CD4-positive, alpha-beta T cell (primary cell): ENCODE measurements at places on chromosomes 7 and 10. TPM values are rescaled to one million over a fixed set of nuclear protein-coding genes. Genes with fewer than 3 reads are reported as not detected.

DNA sequence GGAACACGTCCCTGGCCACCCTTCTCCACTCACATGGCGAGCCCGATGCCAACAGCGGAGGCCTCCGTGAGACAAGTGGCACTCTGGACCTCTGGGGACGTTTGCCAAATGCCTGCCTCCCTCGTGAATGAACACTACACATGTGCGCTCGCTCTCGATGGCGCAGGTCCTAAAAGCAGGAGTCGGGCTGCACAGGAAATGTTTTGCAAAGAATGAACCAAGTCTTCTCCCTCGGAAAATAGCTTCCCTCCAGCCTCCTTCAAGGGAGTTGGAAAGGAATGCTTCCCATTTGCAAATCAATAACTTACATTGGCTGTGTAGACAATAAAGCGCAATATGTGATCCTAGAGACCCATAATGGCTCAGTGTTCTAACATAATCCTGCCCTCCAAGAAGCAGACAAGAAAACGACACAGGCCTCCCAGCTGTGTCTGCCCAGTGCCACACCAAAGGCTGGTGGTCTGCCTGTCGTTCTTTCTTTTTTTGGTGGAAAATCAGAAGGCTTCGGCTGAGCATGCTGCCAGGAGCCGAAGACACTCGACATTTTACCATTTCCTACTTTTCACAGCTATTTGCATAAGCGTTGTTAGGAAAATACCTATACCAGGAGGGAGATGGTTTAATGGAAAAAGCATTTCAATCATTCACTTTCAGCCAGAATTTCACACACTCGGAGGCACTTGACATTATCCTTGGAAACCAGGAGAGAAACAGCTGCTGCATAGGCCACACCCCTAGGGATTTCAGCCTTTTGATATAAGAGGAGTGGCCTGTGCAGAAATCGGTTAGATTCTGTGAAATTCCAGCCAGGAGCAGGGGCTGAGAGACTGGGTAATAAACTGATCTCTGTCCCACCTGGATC lies 38.4 kb downstream of the ATXN7L1 start:
- no peak for DNase-seq
- no peaks in the 10 kb centered on the region for H3K36me3 ChIP-seq
- H3K4me1 ChIP-seq = peaks cover 15% of the 10 kb centered on the region
- no peaks in the 10 kb centered on the region for H3K27me3 ChIP-seq

GRCh38 chr7:33072471-33072870 lies 9.9 kb upstream of the NT5C3A start:
- H3K4me3 ChIP-seq = no peak overlapping the region
- H3K4me1 ChIP-seq = peaks cover 9% of the 10 kb centered on the region
- no peaks in the 10 kb centered on the region for H3K36me3 ChIP-seq
- no peak overlapping the region for H3K27ac ChIP-seq
- no peak for DNase-seq

GRCh38 chr7:101978683-101979082 lies 161.3 kb downstream of the CUX1 start:
- DNase-seq = no peak
- no peak overlapping the region for H3K4me3 ChIP-seq
- no peaks in the 10 kb centered on the region for H3K36me3 ChIP-seq
- H3K27me3 ChIP-seq = no peaks in the 10 kb centered on the region

DNA sequence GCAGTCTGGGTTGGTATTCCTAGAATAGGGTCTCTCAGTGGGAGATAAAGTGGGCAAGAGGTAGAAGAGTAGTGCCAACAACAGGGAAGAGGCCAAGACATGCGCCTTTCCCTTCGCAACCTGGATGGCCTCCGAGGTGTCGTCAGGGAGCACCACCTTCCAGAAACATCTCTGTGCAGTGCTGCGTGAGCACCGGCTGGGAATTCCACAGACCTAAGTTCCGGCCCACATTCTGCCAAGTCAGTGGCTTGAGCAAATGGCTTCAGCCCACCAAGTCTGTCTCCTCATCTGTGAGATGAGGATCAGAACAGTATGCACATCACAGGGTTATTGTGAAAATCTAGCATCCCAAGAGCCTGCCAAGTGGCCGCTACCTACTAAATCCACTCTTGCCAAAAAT lies 40.6 kb downstream of the CCDC3 start:
- H3K36me3 ChIP-seq = no peaks in the 10 kb centered on the region
- no peak overlapping the region for H3K27ac ChIP-seq
- peaks cover 6% of the 10 kb centered on the region for H3K27me3 ChIP-seq
- H3K4me1 ChIP-seq = no peaks in the 10 kb centered on the region
- H3K4me3 ChIP-seq = no peak overlapping the region
- DNase-seq = no peak

- DNase-seq = no peak
- H3K27ac ChIP-seq = no peak overlapping the region
- no peak overlapping the region for H3K4me3 ChIP-seq
- peaks cover 3% of the 10 kb centered on the region for H3K27me3 ChIP-seq
These were observed 3.0 kb downstream of the BTBD16 start for GRCh38 chr10:122273966-122274545.

The ZNF425 gene
- total RNA-seq = 0.39 TPM

The IQUB gene
- not detected for total RNA-seq

The HMX2 gene
- not detected for total RNA-seq

The ADAP1 gene
- total RNA-seq = 6.8 TPM
